ENCODE measurements at places on chromosomes 1 and 21.

DNA sequence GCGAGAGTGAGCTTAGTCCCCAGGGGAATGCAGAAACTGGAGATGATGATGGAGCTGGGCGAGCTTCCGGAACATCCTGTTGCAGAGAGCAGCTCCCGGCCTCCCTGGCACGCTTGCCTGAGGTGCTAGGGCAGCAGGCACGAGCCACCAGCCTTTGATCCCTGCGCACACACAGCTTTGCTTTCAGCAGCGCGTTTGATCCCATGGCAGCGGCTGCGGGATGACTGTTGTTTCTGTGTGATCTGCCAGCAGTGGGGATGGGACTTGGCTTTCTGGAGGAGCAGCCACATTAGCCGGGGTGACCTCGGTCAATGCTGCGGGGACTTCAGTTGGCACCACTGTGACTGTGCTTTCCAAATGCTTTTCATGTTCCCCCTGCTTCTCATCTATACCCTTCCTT, 193.2 kb downstream of the KAZN start:
- DNase-seq = no peak

GRCh38 chr1:182061594-182061993, at the start of gene ZNF648:
ZNF648 (minus strand) TSS chr1:182061712; CDS start chr1:182058010, 3,702 bp downstream.
- no peak for DNase-seq

- DNase-seq = no peak
Observed at GRCh38 chr1:38826262-38826661, 33.3 kb downstream of the RRAGC start.

- no peak for DNase-seq
Observed at GRCh38 chr1:182071924-182072323, 10.4 kb upstream of the ZNF648 start.

DNA sequence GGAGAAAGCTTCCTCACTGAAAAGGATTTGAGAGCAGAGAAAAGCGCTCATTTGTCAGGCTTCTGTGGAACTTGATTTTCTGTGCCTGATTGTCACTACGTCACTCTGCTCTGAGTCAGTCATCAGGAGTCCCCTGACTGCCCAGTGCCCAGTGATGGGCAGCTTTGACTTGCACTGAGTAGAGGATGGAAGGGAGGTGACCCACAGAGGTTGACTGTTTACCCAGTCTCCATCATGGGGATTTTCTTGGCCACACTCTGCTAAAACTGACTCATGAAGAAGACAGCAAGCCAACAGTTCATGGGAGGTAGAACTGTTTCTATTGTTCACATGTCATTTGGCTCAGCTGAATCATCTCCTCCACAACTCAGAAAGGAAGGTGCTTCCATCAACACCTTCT, 82.1 kb upstream of the DUSP10 start:
- no peak for DNase-seq

DNA sequence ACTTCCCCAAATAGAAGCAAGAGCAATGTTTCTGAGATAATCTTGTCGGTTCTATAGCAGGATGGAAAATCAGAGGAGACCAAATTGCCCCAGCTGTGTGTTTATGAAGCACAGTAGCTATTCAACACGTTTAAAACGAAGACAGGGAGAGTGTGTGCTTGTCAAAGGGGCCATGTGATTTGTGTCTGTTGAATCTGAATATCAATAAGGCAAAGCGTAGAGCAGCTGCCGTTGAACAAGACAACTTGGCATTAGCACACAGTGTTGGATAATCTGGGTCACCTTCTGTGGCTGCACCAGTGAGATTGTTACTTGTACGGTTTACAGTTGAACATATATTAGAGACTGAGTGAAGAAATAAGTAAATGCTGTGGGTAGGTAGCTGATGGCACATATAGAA, 1.0 kb downstream of the CRB1 start:
- DNase-seq = no peak

GRCh38 chr1:32797456-32797855, 19.7 kb downstream of the YARS1 start:
- no peak for DNase-seq

Measured in NCI-H187 (cell line).